Fibroblast of the aortic adventitia (primary cell): ENCODE measurements at places on chromosomes 3 and 15. TPM values are rescaled to one million over a fixed set of nuclear protein-coding genes. Genes with fewer than 3 reads are reported as not detected.
A peak's percentile ranks its signal among the peaks of the same experiment; 100 is the strongest.

Gene PTH1R
- 0.16 TPM in 1 of 2 replicates, not detected in the other for total RNA-seq

- DNase-seq, result peak; percentile 31
Measured at GRCh38 chr3:185317674-185318073, 45.3 kb upstream of the MAP3K13 start.

Gene RSRC1
- 45.8 and 50.9 TPM in 2 replicates for total RNA-seq

DNA sequence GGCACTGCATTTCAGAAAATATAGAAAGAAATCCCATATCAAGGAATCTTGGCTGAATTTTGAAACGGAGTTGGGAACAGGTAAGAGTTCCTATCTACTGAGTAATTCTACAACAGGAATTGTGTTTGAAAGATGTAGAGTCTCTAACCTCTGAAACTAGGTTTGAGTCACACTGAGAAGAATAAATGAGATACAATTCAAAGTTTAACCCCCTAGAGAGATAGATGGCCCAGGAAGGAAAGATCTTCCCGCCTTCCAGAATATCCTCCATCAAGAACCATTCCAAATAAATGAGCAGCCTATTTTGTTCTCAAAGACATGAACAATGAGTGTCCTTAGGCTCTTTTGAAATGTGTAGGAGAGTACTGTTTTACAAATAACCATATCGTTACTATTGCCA is 2.9 kb upstream of the ANP32A start:
- no peak for DNase-seq

Gene CELSR3
- total RNA-seq, result 0.81 and 0.98 TPM in 2 replicates

Gene CSNK1G1
- 13.8 and 22.0 TPM in 2 replicates for total RNA-seq

GRCh38 chr3:21801631-21802030 is 50.6 kb upstream of the ZNF385D start:
- no peak for DNase-seq

DNA sequence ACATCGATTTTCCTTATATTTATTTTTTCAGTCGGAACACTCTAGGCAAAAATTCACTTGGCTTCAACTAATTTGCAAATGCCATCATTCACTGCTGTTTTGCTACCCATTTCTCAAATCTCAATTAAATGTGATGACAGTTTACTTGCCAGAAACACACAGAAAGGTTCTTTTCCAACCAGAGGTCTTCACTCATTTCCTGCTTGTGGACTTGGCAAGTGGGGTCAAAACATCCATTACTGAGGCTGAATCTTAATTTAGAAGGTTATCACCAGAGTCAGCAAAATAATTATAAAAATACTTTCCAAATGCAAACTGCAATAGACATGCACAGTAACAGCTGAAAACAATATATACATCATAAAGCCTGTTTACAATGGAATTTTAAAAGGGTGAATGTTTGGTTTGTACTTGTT is 625.4 kb upstream of the TBL1XR1 start:
- DNase-seq, result no peak

Gene TMEM43
- total RNA-seq, result 109 and 134 TPM in 2 replicates

- DNase-seq, result peak; percentile 68
Measured at GRCh38 chr3:59052803-59053411, 3.1 kb upstream of the CFAP20DC start.

- DNase-seq, result no peak
Measured at GRCh38 chr15:39884351-39884750, 35.7 kb downstream of the GPR176 start.

GRCh38 chr15:51672913-51673857 is 8.1 kb upstream of the SCG3 start:
- no peak for DNase-seq

GRCh38 chr3:185715091-185715490 is 109.8 kb downstream of the IGF2BP2 start:
- DNase-seq, result peak; percentile 82

DNA sequence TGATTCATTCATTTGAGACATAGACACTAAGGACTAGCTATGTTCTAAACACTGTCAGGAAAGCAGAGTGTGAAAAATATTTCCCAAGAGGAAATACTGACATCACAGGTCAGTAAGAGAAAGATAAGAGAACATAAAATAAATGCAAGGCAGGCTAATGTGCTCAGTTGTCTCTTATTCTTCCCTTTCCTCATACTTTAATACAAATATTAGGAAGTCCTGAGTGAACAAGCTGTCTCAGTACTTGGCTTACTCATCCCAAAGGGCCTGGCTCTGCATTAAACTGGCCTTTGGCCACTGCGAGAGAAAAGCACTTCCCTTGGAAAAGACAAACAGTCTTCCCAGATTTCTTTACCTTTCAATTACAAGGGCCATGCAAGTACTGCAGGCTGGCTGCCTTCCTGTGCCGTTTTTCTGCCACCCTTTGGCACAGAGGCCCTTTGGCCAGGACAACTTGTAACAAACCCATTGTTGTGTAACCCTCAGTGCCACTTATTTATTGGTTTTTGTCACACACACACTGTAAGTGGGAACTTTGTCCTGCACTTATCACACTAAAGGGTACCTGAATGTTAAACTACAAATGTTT is 31.7 kb downstream of the EDC3 start:
- peak; percentile 77 for DNase-seq

DNA sequence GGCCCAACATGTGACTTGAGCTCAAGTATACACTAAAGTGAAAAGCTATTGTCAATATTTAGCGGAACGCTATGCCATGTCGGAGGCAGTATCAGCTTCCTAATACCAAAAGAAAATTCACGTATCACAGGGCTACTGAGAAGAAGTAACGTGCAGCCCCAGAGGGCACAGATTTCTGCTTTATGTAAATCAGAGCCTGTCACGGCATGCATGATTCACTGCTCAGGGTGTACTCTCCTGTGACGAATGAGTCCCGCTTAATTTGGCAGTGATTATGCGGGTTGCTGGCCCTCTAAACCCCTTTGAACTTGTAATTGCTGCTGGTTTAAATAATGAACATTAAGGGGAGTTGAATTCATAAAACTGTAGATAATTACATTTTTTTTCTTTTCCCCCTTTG is 85.3 kb downstream of the MEIS2 start:
- peak; percentile 80 for DNase-seq

Gene A4GNT
- not detected in 2 replicates for total RNA-seq

- DNase-seq, result no peak
Measured at GRCh38 chr15:93948726-93949125, 282.6 kb upstream of the MCTP2 start.

Gene CGNL1
- total RNA-seq, result 0.90 and 11.0 TPM in 2 replicates
